ENCODE measurements at places on chromosomes 3 and 15.
A peak's percentile ranks its signal among the peaks of the same experiment; 100 is the strongest.

DNA sequence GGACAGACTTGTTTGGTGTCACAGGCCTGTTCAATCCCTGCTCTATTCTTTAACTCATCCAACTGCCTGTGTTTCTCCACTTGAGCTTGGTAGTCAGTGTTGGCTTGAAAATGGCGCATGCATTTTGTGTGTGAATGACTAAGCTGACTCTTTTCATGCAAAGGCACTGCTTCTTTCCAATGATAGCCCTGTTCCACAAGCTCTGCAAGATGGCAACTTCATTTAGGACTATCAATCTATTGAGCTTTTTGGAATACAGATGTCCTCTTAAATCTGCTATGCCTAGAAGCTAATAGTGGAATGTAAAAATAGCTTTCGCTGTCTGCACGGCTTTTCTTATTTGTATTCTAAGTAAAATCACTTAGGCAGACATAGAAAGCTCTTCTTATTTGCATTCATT lies 33.6 kb upstream of the SYNPR start:
- no peak overlapping the region for H3K27ac ChIP-seq
- no peaks in the 10 kb centered on the region for H3K27me3 ChIP-seq
- H3K4me3 ChIP-seq, result no peak overlapping the region
- H3K4me1 ChIP-seq, result no peaks in the 10 kb centered on the region
- no peak for DNase-seq

DNA sequence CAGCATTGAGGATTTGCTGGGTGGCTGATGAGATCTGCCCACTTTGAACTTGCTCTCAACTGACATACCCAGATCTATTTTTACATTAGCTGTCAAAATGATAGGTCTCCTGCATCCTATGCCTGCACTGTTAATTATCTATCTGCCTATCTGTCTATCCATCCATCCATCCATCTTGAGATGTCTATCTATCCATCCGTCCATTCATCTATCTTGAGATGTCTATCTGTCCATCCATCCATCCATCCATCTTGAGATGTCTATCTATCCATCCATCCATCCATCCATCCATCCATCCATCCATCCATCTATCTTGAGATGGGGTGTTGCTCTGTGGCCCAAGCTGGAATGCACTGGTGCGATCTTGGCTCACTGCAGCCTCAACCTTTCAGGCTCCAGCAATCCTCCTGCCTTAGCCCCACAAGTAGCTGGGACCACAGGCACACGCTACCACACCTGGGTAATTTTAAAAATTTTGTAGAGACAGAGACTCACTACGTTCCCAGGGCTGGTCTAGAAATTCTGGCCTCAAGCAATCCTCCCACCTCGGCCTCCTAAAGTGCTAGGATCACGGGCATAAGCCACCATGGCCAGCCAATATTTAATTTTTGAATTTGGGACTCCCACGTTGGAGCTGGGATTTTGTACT lies 159.4 kb upstream of the NSMCE3 start:
- no peaks in the 10 kb centered on the region for H3K27me3 ChIP-seq
- H3K27ac ChIP-seq, result no peak overlapping the region
- no peak for DNase-seq
- no peak overlapping the region for H3K4me3 ChIP-seq

GRCh38 chr15:96948981-96949380 lies 618.5 kb downstream of the NR2F2 start:
- H3K4me1 ChIP-seq, result no peaks in the 10 kb centered on the region
- H3K27ac ChIP-seq, result no peak overlapping the region
- DNase-seq, result no peak

DNA sequence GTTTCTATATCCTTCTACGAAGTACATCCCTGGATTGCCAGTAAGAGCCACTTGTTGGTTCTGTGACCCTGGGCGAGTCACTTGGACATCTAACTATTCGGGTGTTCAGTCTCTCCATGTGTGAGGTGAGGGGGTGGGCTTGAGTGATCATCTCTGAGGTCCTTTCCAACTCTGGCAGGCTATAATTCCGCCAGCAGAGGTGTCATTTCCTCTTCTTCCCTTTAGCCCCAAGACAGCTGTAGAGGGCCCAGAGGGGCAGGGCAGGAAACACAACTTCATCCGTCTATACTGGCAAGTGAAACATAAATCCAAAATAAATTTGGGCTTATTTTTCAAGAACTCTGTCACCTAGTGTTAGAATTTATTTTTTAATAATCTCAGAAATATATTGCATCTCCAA lies 38.1 kb downstream of the C2CD4A start:
- no peak for DNase-seq
- no peaks in the 10 kb centered on the region for H3K36me3 ChIP-seq
- H3K27ac ChIP-seq, result no peak overlapping the region

GRCh38 chr15:66025015-66025452 lies 155.7 kb downstream of the RAB11A start:
- DNase-seq, result no peak
- no peaks in the 10 kb centered on the region for H3K36me3 ChIP-seq
- H3K27ac ChIP-seq, result no peak overlapping the region

DNA sequence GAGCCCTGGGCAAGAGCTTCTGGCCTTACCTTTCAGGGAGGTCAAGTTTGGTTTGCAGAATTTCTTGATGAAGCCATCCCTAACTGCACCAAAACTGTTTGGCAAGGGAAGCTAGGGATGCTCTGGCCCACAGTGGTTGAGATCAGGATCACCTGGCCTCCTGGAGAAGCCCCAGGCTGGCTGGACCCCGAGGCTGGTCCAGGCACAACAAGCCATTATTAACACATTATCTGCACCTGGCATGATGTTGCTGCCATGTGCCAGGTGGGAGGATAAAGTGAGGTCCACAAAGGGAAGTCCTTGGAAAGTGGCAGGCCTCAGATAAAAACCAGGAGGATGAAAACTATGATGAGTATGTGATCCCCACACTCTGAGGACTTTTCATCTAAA lies 35.9 kb upstream of the DUSP7 start:
- no peak overlapping the region for H3K27ac ChIP-seq
- H3K4me1 ChIP-seq, result peaks cover 4% of the 10 kb centered on the region
- DNase-seq, result no peak
- H3K36me3 ChIP-seq, result no peaks in the 10 kb centered on the region

- DNase-seq, result no peak
- peaks cover 3% of the 10 kb centered on the region for H3K4me1 ChIP-seq
- no peak overlapping the region for H3K27ac ChIP-seq
- H3K36me3 ChIP-seq, result no peaks in the 10 kb centered on the region
Observed at GRCh38 chr3:53729618-53730017, 116.6 kb downstream of the CHDH start.

DNA sequence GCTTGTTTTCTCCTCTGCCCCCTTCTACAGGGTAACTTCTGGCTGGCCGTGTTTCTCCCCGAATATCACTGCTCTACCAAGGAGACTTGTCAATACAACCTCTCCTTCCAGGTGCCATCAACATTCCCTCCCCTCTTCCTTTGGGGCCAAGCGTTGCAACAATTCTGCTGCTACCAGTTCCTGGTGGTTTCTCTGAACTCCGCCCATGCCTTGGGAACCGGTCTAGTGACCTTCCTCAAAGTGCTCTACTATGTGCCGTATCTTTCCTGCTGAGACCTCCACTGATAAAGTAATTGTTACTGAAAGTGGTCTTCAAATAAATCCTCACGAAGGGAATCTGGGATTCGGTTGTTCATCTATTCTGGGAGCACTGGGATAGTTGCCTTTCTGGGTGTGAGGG lies 26.2 kb downstream of the PCSK6 start:
- no peaks in the 10 kb centered on the region for H3K4me1 ChIP-seq
- DNase-seq, result peak; percentile 78
- H3K36me3 ChIP-seq, result no peaks in the 10 kb centered on the region
- H3K27me3 ChIP-seq, result no peaks in the 10 kb centered on the region

- H3K4me1 ChIP-seq, result peaks cover 7% of the 10 kb centered on the region
- no peak overlapping the region for H3K27ac ChIP-seq
- H3K4me3 ChIP-seq, result no peak overlapping the region
- no peak for DNase-seq
Observed at GRCh38 chr3:125186261-125186787, 26.2 kb downstream of the SLC12A8 start.

DNA sequence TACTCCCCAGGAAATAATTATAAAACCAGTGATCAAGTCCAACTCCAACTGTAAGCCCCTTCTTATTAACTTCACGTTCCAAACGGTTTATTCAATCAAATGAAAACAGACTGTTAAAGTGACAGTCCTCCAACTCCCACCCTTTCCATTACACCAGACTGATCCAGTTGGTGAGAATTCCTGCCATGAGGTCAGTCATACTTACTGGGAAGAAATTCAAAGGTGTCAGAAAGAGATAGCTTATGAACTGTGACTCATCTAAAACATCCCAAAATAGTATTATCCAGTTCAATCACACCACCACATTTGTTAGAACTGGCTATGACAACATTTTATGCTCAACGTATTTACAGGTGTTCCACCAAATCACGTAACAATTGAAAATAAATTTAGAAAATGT lies 19.5 kb downstream of the SMARCC1 start:
- H3K36me3 ChIP-seq, result no peaks in the 10 kb centered on the region
- DNase-seq, result no peak
- H3K27me3 ChIP-seq, result no peaks in the 10 kb centered on the region
- H3K27ac ChIP-seq, result no peak overlapping the region
- no peaks in the 10 kb centered on the region for H3K4me1 ChIP-seq

- no peak for DNase-seq
- H3K27me3 ChIP-seq, result no peaks in the 10 kb centered on the region
- no peak overlapping the region for H3K4me3 ChIP-seq
- no peaks in the 10 kb centered on the region for H3K4me1 ChIP-seq
- H3K27ac ChIP-seq, result no peak overlapping the region
Observed at GRCh38 chr15:74414603-74415338, 19.0 kb downstream of the SEMA7A start.

GRCh38 chr3:136194409-136195257 lies 1.5 kb downstream of the MSL2 start:
- peak overlapping the region; percentile 100 for H3K27ac ChIP-seq
- no peaks in the 10 kb centered on the region for H3K27me3 ChIP-seq
- H3K4me3 ChIP-seq, result peak overlapping the region; percentile 96

DNA sequence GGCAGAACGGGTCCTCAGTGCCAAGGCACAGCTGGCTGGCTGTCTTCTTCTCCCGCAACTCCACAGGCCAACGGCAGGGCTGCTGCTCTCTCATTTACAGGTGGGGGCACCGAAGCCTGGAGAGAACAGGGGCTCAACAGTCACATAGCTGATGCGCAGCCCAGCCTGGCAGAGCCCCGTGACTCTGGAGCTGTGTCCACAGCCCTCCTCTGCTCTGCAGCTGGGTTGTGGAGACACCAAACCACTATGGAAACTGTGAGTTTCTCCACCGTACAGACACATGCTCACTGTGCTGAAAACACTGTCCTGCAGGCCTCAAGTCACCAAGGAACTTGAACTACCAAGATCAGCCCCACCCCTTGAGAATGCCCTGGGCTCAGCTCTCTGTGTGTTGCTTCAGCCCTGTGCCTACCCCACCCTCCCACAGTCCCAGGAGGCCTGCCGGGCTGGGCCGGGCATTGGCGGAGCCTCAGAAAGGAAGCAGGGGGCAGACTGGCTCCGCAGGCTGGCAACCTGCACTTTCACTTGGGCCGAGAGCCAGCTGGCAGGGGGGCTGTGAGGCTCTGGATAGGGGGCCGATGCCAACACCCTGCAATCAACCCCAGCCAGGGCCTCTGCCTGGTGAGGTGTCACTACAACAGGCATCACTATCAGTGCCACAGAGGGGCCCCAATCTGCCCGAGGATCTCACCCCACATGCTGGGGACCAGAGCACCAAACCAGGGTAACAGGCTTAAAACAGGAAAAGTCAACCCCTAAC lies 113.7 kb upstream of the RPL32 start:
- H3K27ac ChIP-seq, result peak overlapping the region; percentile 65
- no peak overlapping the region for H3K4me3 ChIP-seq
- DNase-seq, result peak; percentile 86
- no peaks in the 10 kb centered on the region for H3K27me3 ChIP-seq
- peaks cover 17% of the 10 kb centered on the region for H3K4me1 ChIP-seq

GRCh38 chr15:34473840-34474239 lies 36.2 kb upstream of the GOLGA8A start:
- no peaks in the 10 kb centered on the region for H3K36me3 ChIP-seq
- H3K4me3 ChIP-seq, result no peak overlapping the region
- no peaks in the 10 kb centered on the region for H3K4me1 ChIP-seq
- no peak overlapping the region for H3K27ac ChIP-seq
- no peaks in the 10 kb centered on the region for H3K27me3 ChIP-seq

GRCh38 chr3:51295625-51296024 lies 89.5 kb upstream of the MANF start:
- no peak for DNase-seq
- H3K27ac ChIP-seq, result no peak overlapping the region
- no peaks in the 10 kb centered on the region for H3K4me1 ChIP-seq
- H3K4me3 ChIP-seq, result no peak overlapping the region

DNA sequence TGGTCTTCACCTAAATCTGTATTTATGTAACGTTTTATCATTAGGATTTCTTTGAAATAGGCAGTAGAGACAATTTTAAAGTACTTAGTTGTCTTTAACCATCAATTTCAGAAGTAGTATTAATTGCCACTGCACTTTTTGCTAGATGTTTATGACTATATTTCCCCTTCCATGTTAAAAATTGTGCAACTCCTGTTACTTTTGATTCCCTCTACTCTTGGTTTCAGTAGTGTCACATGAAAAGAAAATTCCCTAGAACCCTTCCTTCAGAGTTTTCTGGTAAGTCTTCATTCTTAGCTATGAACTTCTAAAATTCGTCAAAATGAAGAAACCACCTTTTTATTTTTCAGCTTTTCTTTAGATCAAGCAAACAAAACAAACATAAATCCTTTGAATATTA lies 7.1 kb downstream of the PIAS1 start:
- no peaks in the 10 kb centered on the region for H3K27me3 ChIP-seq
- peaks cover 35% of the 10 kb centered on the region for H3K4me1 ChIP-seq
- H3K27ac ChIP-seq, result no peak overlapping the region
- H3K4me3 ChIP-seq, result no peak overlapping the region
- no peaks in the 10 kb centered on the region for H3K36me3 ChIP-seq
- no peak for DNase-seq

DNA sequence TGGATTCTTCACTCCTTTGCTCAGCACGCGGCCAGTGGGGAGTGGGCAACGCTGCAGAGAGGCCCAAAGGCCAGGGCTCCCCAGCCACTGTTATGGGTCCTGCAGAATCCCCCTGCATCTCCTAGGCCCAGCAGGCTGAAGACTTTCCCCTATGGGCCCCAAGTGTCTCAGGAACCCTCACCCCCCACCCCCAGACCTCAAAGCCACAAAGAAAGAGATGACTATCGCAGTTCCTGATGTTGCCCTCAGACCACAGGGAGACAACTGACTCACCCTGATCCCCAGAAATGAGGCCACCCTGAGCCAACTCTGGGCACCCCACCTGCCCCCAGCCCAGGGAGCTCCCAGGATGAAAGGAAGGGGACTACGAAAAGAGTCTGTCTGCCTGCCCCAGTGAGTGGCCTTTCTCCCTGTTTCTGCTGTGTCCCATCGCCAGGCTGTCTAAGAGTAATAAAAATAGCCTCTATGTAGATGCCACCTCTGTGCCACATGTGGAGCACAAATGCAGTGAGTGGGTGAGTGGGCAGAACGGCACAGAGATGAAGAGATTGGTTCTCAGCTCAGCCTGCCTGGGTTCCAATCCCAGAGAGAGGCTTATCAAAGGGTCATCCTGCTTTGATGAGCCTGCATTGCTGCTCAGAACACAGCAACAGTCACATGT lies 283.0 kb downstream of the UACA start:
- no peak overlapping the region for H3K27ac ChIP-seq
- H3K27me3 ChIP-seq, result no peaks in the 10 kb centered on the region
- no peaks in the 10 kb centered on the region for H3K4me1 ChIP-seq

GRCh38 chr3:97816811-97817210 lies 5.0 kb upstream of the CRYBG3 start:
- H3K4me1 ChIP-seq, result no peaks in the 10 kb centered on the region
- H3K27me3 ChIP-seq, result peaks cover 5% of the 10 kb centered on the region
- no peak overlapping the region for H3K4me3 ChIP-seq
- H3K27ac ChIP-seq, result no peak overlapping the region
- no peaks in the 10 kb centered on the region for H3K36me3 ChIP-seq
- DNase-seq, result no peak

GRCh38 chr15:32117122-32117521 lies 86.8 kb downstream of the CHRNA7 start:
- H3K4me3 ChIP-seq, result no peak overlapping the region
- no peaks in the 10 kb centered on the region for H3K36me3 ChIP-seq
- DNase-seq, result no peak

Measured in transverse colon (tissue), 4 donors.